CD4-positive, alpha-beta T cell treated with Interleukin-2 at 100 ng/mL for 4 hours (primary cell): ENCODE measurements at places on chromosomes 13 and 19.

DNA sequence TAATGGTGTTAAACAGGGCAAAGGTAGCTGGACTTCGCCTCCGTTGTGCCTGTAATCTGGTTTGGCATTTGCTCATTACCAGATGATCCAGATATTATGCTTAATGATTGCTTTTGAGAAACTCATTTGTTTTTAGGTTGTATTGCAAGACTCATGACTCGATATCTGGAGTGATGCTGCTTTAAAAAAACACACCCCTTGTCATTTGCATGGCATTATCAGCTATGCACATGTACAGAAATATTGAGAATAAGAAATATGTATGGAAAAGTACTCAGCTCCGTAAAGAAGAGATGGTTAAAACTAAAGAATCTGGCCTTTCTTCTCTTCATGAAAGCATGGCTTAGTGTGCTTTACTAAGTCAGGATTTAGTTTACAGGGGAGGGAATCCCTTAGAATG, 95.0 kb downstream of the ARHGEF7 start:
- no peak for DNase-seq

- DNase-seq, result no peak
Observed at GRCh38 chr19:6011794-6012193, 33.9 kb upstream of the RANBP3 start.

DNA sequence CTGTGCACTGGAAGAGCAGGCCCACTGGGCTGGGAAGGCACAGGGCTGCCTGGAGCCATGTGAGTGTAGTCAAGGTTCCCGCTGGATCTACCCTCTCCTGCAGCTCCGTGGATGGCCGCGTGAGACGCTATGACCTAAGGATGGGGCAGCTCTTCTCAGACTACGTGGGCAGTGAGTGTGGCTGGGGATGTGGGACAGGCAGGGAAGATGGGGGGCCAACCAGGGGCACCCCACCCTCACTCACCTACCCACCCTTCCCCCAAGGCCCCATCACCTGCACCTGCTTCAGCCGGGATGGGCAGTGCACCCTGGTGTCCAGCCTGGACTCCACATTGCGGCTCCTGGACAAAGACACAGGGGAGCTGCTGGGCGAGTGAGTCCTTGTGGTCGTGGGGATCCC, 6.1 kb downstream of the WDR83 start:
- DNase-seq, result no peak

- peak; percentile 65 for DNase-seq
Observed at GRCh38 chr19:40549007-40549708, 27.5 kb upstream of the SHKBP1 start.

GRCh38 chr19:31058676-31059340, 290.4 kb downstream of the TSHZ3 start:
- no peak for DNase-seq

- DNase-seq, result no peak
Observed at GRCh38 chr13:26743971-26744370, 16.6 kb downstream of the GPR12 start.

- no peak for DNase-seq
Observed at GRCh38 chr13:41631296-41631965, 174.1 kb downstream of the RGCC start.

DNA sequence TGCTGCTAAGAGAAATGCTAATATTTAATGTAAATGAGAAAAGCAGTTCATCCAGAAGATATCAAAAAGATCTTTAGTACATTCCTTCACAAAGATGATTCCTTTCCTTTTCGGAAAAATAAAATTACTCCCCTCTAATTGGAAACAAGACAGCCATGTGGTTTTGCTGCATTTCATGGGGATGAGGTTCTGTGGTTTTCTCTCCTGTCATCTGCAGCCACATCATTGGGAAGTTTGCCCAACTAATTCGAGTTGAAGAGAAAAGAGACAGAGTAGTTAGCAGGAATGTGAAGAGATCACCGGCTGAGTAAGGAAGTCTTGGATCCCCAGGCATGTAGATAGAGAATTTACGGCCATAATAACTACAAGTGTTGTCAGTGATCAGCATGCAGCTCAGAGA, 122.1 kb downstream of the CYSLTR2 start:
- DNase-seq, result no peak

GRCh38 chr19:23099966-23100365, 16.9 kb upstream of the ZNF730 start:
- DNase-seq, result no peak

- no peak for DNase-seq
Observed at GRCh38 chr13:93249364-93250306, 23.0 kb downstream of the GPC6 start.

DNA sequence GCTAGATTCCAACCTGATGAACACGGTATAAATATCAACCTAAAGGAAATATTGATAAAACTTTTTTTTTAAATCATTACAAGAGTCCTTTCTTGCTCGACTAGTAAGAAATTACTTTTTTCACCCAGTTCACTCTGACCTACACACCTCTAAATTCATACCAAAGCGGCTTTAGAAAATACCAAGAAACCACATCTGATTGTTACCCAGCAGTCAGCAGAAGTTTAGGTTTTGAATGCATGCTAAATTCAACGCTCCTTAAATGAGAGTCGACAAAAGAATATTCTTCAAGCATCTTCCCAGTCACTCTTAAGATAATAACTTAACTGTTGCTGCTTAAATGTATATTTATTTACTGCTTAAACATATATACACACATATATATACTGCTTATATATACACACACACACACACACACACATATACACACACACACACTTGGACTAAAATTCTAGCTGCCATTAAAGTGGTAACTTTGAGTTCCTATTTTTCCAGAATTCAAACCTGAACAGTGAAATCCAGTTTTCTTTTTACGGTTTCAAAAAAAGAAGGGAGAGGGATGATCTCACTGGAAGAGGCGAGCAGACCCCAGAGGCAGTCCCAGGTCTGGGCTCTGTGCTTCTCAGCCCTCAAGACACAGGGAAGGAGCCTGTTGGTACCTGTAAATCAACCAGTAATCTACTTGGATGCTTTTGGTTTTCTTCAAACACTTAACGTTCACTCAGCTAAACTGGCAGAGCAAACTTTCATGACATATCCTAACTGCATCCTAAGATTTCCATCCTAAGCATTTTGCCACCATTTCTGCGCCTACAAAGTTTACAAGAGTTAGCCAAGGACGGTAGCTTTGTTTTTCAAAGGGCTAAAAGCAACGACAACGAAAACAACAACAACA, 1.7 kb downstream of the STK24 start:
- no peak for DNase-seq

DNA sequence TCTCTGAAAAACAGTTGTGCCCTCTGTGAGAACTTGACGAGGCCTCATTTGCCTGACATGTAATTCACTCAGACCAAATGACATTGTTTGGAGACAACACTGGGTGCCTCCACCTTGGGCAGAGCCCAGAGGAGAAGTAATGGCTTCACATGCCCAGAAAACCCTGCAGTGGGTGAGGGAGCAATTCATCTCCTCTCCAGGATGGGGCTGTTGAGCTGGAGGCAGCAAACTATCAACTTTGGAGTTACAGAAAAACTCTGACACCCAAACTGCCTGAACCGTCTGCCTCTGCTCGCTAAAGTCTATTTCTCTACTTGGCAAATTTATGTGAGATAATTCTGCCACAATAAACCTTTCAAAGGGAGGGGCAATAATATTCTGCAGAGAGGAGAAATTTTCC, 146.9 kb downstream of the DCLK1 start:
- no peak for DNase-seq

- peak; percentile 39 for DNase-seq
Observed at GRCh38 chr19:18785179-18786124, 5.7 kb downstream of the COMP start.
